Activated naive CD4-positive, alpha-beta T cell treated with anti-CD3 and anti-CD28 coated beads, Interleukin-2, amount 10 ng/mL, durations not matched to agents 7 days and 5 days (primary cell): ENCODE measurements at places on chromosomes 3 and 15.

- peak; percentile 49 for DNase-seq
These were observed at the start of gene FRMD4B for GRCh38 chr3:69385723-69386555. FRMD4B (minus strand) TSS chr3:69386088; CDS start chr3:69385989, 99 bp downstream.

GRCh38 chr3:13548696-13549622 is at the start of gene FBLN2:
FBLN2 (plus strand) TSS chr3:13549125; CDS start chr3:13570356, 21,231 bp downstream.
- DNase-seq: no peak

- no peak for DNase-seq
These were observed 10.7 kb downstream of the VIPR1 start for GRCh38 chr3:42513121-42513520.

DNA sequence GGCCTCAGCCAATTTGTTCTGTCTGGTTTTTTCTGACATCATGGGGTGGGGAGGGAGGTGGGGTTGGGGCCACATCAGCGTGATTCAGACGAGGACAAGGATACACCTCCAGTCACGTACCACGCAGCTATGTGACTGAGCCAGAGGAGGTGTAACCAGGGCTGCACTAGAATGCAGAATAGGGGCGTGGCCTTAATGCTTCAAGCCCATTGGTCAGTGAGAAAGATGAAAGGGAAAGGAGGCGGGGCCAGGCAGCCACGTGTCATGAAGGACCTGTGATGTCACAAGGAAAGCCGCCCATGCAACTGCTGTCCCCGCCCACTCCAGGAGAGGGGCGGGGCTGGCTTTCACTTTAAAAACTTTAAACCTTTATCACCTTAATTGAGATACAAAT is at the start of gene GOLGA6L2:
Gene GOLGA6L2, minus strand, starts transcription at position 137 of the 394 bp plus-strand sequence. Its CDS starts 62 bp downstream, at position 75.
- DNase-seq: no peak

DNA sequence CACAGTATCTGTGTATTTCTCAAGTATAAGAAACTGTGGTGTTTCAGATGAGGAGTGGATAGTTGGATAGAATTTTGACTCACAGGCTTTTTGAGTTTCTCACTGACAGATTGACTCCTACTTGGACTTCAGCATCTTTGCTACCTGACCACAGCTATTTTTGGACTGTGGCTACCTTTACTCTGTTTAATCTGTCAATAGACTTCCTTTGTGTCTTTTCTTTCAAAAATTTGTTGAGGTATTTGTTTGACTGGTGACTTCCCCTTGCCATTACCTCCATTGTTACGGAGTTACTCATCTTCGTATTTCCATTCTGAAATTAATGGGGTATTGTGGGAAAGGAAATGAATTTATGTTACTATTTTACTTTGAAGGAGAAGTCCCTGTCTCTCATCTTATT is 123.8 kb downstream of the AGBL1 start:
- no peak for DNase-seq

- DNase-seq: peak; percentile 84
These were observed 5.9 kb downstream of the NUP210 start for GRCh38 chr3:13414040-13414729.

DNA sequence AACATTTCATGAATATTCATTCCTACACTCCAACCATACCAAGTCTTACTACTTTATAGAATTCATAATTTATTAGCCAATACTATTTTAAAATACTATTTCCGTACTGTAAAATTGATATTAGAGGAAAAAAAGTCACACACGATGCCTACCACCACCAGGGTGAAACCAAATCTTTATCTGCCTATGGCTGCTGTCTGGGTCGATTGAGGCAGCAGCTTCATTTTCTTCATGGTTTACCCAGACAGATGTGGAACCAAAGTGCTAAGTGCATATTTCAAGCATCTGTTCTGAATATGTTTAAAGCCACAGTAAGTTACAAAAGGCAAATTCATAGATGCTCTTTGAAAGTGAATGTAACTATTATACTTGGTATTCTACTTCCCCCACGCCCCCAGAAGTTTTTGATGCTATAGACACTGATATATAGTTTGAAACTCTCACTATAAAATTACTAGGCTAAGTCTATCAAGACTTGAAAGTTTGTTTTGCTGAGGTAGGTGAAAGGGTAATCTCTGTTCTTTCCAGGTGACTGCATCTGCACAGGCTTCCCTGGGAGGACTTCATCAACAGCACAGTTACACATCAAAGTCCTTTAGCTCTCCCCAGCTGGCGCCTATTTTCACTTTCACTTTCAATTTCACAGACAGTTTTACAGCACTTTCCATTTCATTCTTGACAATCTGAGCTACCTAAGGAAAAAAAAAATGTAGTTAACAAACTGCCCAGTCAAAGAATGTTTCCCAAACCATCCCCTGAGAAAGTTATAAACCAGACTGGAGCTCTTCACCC is 113.9 kb downstream of the POLQ start:
- peak; percentile 74 for DNase-seq

DNA sequence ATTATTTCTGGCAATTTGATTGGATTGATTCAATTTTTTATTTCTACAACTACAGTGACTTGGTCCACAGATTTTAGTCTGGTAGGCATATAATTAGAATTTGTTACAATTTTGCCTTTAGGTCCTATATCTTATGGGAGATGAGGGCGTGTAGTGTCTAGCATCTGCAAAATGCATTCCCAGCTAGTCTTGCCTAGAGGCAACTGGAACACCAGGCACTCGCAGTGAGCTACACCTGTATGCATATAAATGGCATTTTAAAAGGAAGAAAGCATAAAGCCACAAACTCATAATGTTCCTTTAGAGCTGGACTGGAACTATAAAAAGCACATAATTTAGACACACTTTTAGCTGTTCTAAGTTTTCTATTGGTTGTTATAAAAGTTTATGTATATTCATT is 17.9 kb upstream of the SPPL2A start:
- no peak for DNase-seq

- no peak for DNase-seq
These were observed 23.5 kb downstream of the PAQR9 start for GRCh38 chr3:142940000-142940399.

- no peak for DNase-seq
These were observed 7.1 kb upstream of the EMC4 start for GRCh38 chr15:34217587-34218225.

- no peak for DNase-seq
These were observed 3.0 kb downstream of the DUT start for GRCh38 chr15:48334260-48334659.

DNA sequence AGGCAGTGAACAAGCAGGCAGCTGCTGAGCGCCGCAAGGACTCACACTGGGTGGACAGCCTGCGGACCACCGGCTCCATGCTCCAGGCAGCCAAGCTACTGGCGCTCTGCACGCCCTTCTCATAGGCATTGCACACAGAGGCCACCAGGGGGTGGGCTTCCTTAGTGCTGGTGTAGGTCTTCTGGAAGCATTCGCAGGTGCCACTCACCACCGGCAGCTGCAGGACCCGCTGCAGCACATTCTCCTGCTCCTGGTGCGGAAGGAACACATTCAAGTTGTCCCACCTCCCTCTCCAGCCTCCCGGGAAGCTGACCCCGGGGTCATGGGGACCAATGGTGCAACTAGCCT is 6.0 kb downstream of the PLIN1 start:
- peak; percentile 49 for DNase-seq
